Upper lobe of right lung (tissue), 1 donor: ENCODE measurements at places on chromosomes 1 and 21. TPM values are rescaled to one million over a fixed set of nuclear protein-coding genes. Genes with fewer than 3 reads are reported as not detected.

LIPI gene
- not detected for total RNA-seq

SLAMF6 gene
- total RNA-seq: 4.4 TPM

DLGAP3 gene
- 0.35 TPM for total RNA-seq

LHX8 gene
- not detected for total RNA-seq

CGN gene
- total RNA-seq: 62.5 TPM

GRCh38 chr1:217888328-217888727 lies 257.2 kb downstream of the SPATA17 start:
- DNase-seq: no peak

DNA sequence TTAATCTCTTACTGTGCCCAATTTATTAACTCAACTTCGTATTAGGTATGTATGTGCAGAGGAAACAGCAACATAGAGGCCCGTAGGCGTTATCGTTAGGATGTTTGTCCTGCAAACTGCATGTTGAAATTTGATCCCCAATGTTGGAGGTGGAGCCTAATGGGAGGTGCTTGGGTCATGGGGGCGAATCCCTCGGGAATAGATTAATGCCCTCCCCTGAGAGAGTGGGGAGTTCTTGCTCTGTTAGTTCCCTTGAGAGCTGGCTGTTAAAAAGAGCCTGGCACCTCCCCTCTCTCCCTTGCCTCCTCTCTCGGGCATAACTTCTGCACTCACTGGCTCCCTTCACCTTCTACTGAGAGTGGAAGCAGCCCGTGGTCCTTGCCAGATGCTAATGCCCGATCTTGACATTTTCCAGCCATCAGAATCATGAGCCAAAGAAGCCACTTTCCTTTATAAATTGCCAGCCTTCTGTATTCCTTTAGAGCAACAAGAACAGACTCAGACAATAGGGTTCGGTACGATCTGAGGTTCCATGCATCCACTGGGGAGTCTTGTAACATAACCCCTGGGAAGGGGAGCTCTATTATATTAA lies 149.0 kb upstream of the RAB4A start:
- no peak for DNase-seq

DNA sequence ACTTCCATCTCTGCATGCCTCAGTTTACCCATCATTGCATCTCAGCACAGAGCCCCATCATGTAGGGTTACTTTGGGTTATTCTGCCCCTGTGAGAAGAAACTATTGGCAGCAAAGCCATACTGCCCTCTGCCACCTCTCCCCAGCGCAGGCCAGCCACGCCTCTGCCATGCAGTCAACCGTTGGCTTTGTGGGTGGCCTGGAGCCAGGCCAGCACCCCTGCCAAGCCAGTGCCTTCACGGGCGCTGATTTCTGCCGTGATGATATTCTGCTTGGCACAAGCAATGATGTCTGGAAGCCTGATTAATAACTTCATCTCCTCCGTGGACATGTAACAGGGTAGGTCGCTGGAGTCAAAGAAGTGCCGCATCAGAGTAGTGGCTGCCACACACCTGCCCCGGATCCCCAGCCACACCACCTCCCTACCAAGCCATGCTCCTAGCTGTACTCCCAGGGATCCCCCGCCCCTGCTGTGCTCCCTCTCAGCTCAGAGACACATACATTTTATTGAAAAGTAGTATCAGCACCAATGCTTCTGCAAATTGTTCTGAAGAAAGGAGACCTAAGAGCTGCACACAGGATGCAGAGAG lies 15.0 kb upstream of the CEP85 start:
- DNase-seq: no peak
